ENCODE measurements at places on chromosomes 7 and 10.

- DNase-seq = no peak
These were observed 3.4 kb downstream of the DNMBP start for GRCh38 chr10:100006243-100006886.

GRCh38 chr10:12907656-12908055 is 93.9 kb downstream of the CCDC3 start:
- DNase-seq = no peak

DNA sequence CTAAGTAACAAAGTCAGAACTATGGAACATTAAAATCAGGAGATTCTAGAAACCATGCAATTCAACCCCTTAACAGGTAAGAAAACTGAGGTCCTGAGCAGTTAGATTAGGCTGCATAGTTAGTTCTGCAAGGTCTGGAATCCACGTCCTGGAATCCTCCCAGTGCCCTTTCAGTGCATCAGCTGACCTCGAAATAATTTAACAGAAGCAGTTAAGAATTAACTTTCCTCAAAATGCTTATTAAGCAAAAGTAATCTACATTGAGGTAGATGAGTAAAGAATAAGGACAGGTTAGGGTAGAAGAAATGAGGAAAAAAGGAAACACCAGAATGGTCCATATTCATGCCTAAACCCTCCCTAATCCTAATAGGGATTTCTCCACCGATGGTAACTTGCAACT is 37.6 kb downstream of the GSAP start:
- DNase-seq = no peak

- DNase-seq = no peak
These were observed 88.6 kb downstream of the PTPRN2 start for GRCh38 chr7:158499082-158499455.

GRCh38 chr7:77419102-77419501 is 3.0 kb upstream of the GSAP start:
- DNase-seq = no peak

DNA sequence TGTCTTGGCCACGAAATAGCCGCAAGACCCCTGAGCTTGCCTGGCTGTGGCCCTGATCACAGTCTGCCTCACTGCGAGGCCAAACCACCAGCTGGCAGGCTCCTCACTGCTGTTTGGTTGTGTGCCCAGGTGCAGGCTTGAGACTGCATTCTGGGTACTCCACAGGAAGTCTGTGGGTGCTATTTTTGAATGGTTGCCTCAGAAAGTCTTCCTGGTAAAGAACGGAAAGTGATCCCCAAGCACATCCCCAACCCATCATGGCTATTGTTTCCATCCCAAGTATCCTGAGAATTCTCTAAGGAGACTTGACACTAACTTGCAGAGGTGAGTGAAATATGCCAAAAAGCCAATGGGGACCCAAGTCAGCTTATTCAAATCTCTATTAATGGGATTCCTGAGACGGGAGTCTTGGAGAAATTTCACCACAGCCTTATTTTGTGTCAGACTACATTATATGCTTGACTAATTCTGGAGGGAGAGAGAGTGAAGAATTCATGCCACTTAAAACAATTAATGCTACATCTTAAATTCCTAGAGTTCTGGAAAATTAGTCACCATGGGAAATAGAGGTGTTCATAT is 170.9 kb downstream of the RAMP3 start:
- no peak for DNase-seq

DNA sequence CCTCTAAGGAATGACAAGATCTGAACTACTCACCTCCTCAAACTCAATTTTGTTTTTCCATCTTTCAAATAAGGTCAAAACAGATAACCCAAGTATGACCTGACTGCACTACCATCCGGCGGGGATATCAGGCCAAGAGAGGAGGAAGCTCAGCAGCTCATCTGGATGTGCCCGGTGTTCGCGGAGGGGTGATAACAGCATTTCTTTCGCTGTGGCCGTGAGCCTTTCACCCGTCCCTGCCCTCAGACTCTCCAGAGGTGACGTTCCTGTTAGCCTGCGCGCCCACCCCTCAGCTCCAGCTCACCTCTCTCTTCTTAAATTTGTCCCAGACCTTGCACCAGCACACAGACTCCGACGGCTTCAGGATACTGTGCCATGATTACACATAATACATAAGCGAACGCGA is 526 bp downstream of the ZNF248 start:
- DNase-seq = peak; percentile 70

- DNase-seq = no peak
These were observed 658.1 kb upstream of the MGMT start for GRCh38 chr10:128808921-128809440.

DNA sequence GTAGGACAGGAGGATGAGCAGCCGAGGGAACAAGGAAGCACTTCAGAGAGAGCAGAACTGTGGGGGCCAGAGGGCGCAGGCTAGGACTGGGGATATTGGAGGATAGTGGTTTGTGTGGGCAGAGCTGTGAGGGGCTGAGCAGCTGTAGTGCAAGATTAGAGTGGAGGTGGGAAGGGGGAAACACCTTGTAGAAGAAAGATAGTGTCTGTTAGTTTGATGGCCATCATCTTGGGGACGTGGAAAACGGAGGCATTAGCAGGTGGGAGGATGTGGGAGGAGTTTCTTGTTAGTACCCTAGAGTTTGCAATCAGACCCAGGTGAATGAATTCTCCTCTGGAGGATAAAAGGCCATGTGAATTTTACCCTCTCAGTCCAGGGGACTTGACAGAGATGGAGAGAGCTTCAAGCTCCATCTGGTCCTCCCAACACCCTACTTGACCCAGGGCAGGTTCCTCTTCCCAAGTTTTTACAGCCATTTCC is 34.0 kb downstream of the PRSS2 start:
- peak; percentile 71 for DNase-seq

GRCh38 chr7:158387546-158387891 is 200.1 kb downstream of the PTPRN2 start:
- DNase-seq = no peak

Measured in activated effector memory CD4-positive, alpha-beta T cell treated with anti-CD3 and anti-CD28 coated beads, Interleukin-2, amount 50 U/mL, for 16 hours (primary cell).